ENCODE measurements at places on chromosomes 2 and 18.

DNA sequence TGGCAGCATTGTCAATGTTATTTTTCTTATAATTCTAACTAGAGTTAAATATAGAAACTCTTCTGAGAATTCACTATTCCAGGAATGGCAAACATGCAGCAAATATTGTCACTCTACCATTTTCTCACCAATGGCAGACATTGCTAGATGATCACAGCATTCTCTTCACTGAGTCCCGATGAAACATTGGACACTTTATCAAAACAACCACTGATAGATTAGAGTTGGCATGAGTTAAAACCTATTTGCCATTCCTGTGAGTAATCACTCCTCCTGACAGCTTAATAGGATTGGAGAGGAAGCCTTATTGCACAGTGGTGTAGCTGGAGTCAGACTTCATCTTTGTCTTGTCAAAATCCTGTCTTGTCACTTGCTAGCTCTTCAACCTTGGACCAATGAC lies 163.9 kb upstream of the THUMPD2 start:
- DNase-seq = peak; percentile 24

DNA sequence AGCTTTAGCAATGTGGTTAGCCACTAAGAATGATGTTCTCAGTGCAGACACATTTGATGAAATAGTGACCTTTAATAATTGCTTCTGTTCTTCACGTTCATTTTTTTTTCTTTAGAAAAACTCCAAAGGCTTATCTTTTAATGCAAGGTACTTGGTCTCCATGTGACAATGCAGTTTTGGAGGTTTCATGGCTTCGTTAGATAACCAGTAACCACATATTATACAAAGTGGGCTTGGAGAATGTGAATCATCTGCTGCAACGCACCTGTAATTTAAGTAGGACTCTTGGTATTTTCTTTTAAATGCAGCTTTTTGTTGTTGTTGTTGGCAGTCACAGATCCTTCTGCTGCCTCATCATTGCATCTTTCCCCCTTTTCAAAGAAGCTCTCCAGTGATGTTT lies 1606.3 kb downstream of the SUCLG1 start:
- no peak for DNase-seq

DNA sequence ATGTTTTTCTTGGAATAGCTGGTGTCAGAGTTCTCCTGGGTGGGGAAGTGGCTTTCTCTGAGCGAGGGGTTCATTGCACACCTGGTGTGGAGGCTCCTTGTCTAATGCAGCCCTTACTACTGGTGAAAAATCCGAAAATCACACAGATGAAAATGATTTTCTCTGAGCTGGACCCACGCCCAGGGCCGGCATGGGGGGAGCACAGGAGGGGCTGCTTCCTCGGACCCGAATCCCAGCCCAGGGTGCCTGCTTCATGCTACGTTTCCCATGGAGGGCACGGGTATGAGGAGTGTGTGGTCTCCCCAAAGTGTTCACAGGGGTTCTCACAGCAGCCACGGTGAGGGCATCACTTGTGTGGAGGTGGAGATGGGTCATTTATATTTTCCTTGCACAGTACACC lies 288.0 kb upstream of the HDAC4 start:
- DNase-seq = no peak

GRCh38 chr2:229856413-229856812 lies 65.4 kb downstream of the TRIP12 start:
- no peak for DNase-seq

DNA sequence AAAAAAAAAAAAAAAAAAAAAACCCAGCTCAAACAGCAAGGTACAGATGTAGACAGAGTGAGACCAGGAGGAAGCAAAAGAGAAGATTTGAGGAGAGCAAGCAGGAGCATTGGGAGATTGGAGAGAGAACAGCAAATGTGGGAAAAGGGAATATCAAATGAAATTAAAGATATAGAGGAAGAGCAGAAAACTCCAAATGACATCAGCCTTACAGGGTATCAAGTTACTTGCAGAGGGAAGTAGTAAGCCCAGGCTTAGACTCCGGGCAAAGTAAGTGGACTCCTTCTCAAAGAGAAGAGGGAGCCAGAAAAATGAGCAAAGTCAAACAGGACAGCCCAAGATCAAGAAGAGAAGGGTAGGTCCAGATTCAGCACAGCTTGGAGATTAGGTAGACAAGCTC lies 93.3 kb upstream of the PPP1CB start:
- peak; percentile 65 for DNase-seq

GRCh38 chr2:30190637-30191036 lies 40.7 kb upstream of the LBH start:
- no peak for DNase-seq

GRCh38 chr18:75923169-75923568 lies 495.7 kb upstream of the SMIM21 start:
- peak; percentile 39 for DNase-seq

Data from GM03348 (cell line).